Kidney tubule cell (primary cell): ENCODE measurements at places on chromosomes 5 and 9.

DNA sequence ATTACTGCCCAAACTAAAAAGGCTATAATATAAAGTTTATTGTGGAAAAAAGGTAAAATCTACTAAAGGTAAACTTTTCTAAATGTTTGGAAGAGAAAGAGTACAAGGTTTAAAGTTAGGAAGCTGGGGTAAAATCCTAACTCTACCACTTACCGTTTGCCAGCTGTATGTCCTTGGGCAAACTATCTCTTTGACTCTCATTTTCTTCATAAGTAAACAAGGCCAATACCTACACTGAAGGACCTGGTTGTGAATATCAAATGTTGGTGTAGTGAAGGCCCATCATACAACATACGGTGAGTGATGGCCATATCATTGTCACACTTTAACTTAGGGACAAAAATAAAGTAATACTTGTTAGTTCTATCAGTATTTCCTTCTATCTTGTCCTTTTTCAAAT is 34.9 kb downstream of the ABHD17B start:
- DNase-seq, result no peak

GRCh38 chr5:116575326-116576052 is 866 bp upstream of the SEMA6A start:
- DNase-seq, result no peak

DNA sequence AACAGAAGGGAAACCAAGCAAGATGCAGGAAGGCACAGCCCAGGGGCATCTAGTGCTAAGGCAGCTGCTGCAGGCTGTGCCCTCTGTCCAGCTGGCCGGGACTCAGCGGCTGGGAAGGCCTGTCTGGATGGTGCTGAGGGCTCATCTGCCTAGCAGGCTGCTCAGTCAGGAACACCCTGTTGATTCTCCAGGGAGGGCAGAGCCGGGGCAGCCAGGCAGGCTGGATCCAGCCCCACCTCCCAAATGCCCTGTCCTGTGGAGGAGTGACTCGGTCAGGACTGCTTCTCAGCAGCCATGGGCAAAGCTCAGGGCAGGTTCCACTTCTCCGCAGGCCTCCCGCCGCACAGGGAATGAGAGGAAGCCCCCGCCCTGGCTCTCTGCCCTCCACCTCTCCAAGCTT is 7.8 kb upstream of the LCN9 start:
- DNase-seq, result no peak

- DNase-seq, result peak; percentile 63
These were observed 115.2 kb downstream of the SUSD1 start for GRCh38 chr9:112059966-112060320.

- DNase-seq, result no peak
These were observed 457.6 kb downstream of the SLCO4C1 start for GRCh38 chr5:101838435-101838834.

DNA sequence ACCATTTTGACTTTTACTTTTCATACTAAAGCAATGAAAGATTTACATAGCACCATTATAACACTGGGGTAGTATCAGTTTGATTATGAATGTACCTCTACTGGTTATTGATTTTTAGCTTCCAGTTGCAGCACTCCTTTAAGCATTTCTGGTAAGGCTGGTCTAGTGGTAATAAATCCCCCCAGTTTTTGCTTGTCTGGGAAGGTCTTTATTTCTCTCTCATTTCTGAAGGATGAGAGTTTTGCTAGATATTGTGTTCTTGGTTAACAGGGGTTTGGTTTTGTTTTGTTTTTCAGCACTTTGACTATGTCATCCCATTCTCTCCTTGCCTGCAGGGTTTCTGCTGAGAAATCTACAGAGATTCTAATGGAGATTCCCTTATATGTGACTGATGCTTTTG is 26.9 kb upstream of the IGFBPL1 start:
- no peak for DNase-seq

- no peak for DNase-seq
These were observed 54.2 kb downstream of the RASGRF2 start for GRCh38 chr5:81014348-81014747.

DNA sequence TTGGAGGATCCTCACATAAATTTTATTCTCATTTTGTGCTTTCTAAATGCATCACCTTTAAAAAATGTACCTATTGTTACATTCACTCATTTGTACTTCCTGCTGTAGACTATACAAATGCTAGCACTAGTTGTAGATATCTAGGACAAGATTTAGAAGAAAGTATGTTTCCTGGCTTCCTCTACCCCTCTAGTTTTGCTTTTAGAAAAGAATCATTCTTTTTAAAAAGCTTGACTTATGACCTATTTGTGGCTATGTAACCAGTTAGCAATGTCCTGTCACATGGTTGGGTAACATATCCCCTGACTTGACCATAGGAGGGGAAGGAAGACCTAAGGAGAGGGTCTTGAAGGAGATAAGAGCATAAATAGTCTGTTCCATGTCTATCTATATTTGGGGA is 13.3 kb downstream of the CAMK4 start:
- DNase-seq, result peak; percentile 10

DNA sequence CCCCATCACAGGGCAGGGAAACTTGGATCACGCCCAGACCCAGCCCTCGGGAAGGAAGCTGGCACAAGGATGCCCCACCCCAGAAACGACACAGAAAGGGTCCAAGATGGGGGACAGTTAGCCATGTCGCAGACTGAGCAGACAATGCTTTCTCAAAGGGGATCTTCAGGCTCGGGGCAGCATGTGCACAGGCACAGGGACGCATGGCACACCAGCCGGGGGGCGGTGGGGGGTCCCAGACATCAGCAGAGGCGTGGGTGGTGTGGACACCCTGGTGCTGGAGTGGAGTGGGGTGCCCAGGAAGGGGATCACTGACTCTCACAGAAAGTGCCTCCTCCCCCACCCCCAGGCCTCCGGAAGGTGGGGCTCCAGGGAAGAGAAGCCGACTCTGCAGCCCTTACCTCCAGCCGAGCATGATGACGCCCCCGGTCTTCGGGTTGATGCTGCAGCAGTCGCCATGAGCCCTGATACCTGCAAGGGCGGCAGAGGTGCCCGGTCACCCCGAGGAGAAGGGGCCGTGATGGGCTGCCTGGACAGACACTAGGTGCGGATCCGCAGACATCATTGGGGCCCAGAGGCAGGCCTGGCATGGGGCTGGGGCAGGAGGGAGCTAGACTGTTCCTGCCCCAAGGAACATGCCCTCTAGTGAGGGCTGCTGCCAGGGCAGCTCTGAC is 44.5 kb upstream of the ZNF354A start:
- no peak for DNase-seq

GRCh38 chr9:112249277-112249676 is 74.2 kb upstream of the SUSD1 start:
- peak; percentile 20 for DNase-seq

DNA sequence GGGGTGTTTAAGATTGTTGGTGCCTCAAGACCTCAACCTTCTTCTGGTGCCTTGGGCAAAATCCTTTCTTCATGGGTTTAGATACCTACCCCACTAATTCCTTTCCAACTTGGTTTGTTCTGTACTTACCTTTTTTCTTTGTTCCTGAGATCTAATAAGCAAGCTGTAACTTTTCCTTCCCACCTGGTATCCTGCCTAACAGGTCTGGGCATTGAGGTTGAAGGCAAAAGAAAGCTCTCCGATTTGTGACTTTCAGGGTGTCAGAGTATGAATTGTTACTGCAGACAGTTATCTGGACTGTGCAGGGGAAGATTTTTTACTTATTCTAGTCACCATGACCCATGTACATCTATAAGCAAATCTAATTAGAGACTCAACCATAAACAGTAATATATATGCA is 162.6 kb upstream of the DMRT1 start:
- DNase-seq, result no peak

GRCh38 chr5:157348049-157348400 is 82.1 kb downstream of the CYFIP2 start:
- DNase-seq, result peak; percentile 31

DNA sequence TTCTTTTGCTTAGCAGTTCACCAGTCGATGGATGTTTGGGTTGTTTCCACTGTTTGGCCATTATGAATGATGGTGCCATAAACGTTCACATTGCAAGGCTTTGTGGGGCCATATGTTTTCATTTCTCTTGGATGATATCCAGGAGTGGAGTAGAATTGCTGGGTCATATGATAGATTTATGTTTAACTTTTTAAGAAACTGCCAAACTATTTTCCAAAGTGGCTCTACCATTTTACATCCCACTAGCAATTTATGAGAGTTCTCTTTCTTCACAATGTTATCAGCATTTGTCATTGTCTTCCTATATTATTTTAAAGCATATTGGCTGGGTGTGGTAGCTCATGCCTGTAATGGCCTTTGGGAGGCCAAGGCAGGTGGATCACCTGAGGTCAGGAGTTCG is 5.2 kb downstream of the GPR107 start:
- DNase-seq, result no peak

GRCh38 chr5:175162036-175162435 is 281.9 kb downstream of the DRD1 start:
- DNase-seq, result no peak
